ENCODE measurements at places on chromosomes 13 and 19. TPM values are rescaled to one million over a fixed set of nuclear protein-coding genes. Genes with fewer than 3 reads are reported as not detected.

The CYP2F1 gene
- not detected for total RNA-seq

DNA sequence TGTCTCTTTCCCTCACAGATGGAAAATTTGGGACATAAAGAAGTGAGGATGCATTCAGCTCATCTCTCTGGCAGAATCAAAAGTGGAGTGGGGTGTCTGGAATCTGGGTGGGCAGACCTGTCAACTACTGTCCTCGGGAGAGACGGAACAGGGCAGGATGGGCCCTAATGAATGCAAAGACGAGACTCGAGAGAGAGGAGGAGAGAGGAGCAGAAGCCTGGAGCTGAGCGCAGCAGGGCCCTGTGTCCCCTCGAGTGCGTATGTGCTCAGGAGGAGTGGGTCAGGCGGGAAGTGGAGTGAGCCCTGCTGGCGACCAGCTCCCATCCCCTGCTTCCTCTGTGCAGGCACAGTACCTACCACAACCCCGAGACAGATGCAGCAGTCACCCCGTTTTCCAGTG is 78.9 kb downstream of the TEX29 start:
- DNase-seq, result no peak

DNA sequence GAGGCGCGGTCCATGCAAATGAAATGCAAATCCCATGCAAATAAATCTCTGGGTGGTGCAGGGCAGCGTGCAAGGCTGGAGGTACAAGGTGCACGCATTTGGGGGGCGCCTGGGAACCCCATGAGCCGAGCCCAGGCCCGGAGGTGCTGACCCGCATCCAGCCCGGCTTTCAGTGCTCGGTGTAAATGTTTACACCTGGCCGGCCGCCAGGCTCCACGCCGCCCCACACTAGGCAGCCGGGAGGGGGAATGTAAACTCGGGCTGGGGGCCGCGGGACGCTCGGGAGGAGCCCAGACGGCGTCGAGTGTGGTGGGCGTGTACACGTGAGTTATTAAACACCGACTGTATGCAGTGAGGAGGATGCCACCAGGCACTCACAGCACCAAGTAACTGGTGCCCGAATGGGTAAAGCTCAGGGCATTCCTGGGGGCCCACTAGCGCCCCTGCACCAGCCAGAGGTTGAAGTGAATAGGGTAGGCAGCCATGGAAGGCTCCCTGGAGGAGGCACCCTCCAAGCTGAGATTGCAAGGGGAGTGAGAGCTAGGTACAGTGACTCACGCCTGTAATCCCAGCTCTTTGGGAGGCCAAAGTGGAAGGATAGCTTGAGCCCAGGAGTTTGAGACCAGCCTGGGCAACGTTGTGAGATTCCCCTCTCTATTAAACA is 17.2 kb downstream of the FUT6 start:
- no peak for DNase-seq

DNA sequence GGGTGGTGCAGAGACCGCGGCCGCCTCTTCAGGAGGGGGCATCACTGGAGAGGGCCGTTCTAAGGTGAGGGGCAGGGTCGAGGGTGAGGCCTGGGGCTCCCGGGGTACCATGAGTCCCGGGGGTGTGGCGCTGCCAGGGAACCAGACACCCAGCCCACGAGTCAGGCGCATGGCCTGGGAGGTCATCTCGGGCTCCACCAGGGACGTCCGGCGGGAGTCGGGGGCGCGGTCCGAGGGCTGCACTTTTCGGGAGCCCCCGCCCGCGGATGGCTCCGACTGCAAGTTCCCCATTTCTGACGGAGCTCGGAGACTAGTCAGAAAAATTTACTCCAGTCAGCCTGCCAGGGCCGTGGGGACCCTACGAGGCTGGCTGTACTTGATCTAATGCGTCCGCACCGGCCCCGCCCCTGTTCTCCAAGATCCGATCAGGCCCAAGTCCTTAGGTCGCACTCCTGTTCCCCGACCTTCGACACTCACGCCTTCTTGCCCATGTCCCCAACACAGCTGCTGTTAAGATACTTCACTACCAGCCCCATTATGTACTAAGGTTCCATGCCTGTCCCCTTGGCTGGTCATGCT is 774 bp downstream of the GGN start:
- DNase-seq, result no peak

DNA sequence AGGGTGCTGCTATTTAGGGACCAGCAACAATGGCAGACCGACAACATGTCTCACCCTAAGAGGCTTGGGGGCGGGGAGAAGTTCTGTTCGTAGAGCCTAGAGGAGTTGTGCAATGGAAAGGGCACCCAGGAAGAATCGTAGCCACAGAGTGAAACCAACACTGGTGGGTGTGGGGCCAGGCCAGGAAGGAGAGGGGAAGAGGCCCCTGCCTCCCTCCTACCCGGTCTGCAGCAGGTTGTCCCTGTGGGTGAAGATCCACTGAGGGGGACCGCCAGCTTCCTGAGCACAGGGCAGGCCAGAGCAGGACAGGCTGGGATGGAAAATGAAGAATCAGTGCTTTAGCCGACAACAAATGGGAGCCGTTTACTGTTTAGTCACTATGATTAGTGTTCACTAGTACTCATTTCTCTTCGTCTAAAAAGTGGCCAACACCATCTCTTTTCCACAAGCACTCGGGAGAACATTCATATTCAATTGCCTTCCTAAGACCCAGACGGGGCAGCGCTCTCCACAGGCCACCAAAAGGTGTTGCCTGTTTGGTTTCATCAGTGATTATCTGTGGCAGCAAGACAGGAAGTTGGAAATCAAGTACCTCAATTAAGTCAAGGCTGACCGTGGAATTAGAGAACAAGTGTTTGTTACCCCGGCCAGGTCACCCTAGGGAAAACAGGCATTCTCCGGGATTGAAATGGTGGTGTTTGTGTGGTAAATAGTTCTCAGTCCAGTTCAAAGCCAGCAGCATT is 1.1 kb upstream of the ATP11A start:
- no peak for DNase-seq

GRCh38 chr19:48391100-48392005 is at the start of gene KDELR1:
Gene KDELR1 (minus strand): TSS chr19:48391551. CDS start chr19:48391358, 193 bp downstream.
- DNase-seq, result no peak

- DNase-seq, result no peak
Measured at GRCh38 chr19:29378543-29379080, 147.2 kb upstream of the VSTM2B start.

The NCR1 gene
- 0.32 TPM for total RNA-seq

GRCh38 chr19:459724-460511 is 915 bp downstream of the SHC2 start:
- no peak for DNase-seq

GRCh38 chr13:24654741-24655140 is 25.5 kb upstream of the ATP12A start:
- no peak for DNase-seq

DNA sequence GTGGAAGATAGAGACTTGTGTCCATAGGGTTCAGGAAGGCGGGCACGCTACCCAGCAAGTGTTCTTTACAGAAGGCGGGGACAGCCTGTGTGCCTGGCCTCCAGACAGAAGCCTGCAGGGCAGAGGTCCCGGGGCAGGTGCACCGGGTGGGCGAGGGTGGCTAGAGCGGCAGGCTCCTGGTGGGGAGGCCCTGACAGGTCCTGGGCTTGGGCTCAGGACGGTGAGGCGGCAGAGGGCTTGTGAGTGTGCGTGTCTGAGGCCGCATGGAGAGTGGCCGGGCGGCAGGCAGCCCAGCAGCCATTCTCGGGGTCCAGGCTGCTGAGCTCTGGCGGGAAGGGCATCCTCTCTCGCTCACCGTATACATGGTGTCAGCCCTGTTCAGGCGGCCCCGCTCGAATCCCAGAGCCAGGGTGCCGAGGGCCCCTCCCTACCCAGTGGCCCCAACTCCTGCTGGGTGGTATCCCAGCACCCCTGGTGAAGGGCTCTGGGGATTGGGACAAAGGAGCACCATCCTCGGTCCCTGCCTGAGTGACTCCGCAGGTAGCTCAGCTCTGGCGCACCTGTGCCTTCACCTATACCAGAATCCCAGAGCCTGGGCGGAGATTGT is 3.0 kb upstream of the AMH start:
- no peak for DNase-seq

GRCh38 chr13:50241479-50241878 is 226.2 kb downstream of the KCNRG start:
- DNase-seq, result no peak

GRCh38 chr19:49513746-49514118 is 1.3 kb downstream of the FCGRT start:
- DNase-seq, result no peak

- no peak for DNase-seq
Measured at GRCh38 chr19:39139971-39140453, 14.4 kb downstream of the PAK4 start.

The C13orf42 gene
- total RNA-seq, result not detected

The HTR2A gene
- 4.8 TPM for total RNA-seq

The CYP4F11 gene
- 1.0 TPM for total RNA-seq

The SMIM24 gene
- total RNA-seq, result not detected

The CA11 gene
- 1.8 TPM for total RNA-seq

- no peak for DNase-seq
Measured at GRCh38 chr19:22595918-22596341, 38.2 kb upstream of the ZNF492 start.

The NLRP4 gene
- total RNA-seq, result not detected

GRCh38 chr13:30442926-30443325 is 20.6 kb downstream of the UBE2L5 start:
- DNase-seq, result no peak

DNA sequence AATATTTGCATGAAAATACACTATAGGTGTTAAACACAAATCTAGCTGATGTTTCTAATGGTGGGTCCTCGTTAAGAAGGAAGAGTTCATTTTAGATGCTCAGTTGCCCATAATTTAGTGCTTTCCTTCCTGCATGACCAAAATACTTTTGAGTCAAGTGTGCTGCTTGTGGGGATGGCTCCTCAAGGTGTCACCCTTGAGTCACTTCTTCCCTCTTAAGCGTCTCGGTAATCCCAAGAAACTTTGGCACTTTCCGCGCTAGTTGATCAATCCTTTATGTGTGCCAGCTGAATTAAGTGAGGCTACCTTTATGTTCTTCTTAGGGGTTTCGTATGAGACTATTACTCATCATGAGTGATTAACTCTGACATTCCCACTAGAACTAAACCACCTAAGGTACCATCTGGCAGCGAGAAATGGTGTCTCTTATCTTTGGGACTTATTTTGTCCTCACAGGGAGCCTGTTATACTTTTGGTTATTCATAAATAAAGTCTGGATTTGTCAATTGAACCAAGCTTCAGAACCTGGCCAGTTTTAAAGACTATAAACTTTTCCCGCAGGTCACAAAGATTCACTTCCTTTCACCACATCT is 106.8 kb downstream of the NHLRC3 start:
- DNase-seq, result peak; percentile 25

GRCh38 chr13:98482476-98483444 is 94.1 kb downstream of the STK24 start:
- no peak for DNase-seq

DNA sequence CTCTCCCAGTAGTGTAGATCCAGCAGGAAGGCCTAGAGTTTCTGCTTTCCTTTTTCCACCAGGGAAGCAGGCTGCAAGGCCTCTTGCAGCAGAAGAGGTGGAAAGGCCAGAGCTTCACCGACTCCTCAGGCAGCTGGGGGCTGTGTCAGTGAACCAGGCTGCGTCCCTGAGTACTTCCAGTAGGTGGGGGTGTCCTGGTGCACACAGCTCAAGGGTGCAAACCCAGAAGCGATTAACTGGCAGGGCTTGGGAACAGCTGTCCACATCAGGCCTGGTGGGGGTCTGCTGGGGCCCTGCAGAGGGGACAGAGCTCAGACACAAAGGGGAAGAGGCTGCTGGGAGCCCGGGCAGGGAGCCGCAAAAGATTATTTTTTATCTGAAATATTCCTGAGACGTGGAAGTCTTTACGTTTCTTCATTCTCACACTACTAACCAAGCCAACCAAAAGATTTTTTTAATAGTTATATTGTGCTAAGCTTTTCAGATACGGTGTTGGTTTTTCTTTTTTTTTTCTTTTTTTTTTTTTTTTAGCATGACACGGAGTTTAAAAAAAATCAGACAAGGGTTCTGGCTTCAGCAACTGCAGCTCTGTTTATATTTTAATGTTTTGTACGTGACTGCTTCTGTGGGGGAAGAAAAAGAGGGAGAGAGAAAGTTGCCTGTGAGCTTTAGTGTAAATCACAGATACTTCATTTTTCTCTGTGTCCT is 11.0 kb downstream of the TSHZ3 start:
- no peak for DNase-seq

GRCh38 chr19:15014579-15014978 is 34.7 kb upstream of the CASP14 start:
- no peak for DNase-seq

- no peak for DNase-seq
Measured at GRCh38 chr13:77832339-77833100, 86.1 kb downstream of the EDNRB start.

The CGB3 gene
- not detected for total RNA-seq

- no peak for DNase-seq
Measured at GRCh38 chr13:108407495-108407894, 138.0 kb downstream of the TNFSF13B start.

The CEACAM21 gene
- 2.1 TPM for total RNA-seq

GRCh38 chr13:37613638-37614037 is 15.1 kb upstream of the POSTN start:
- no peak for DNase-seq

The CAMSAP3 gene
- 0.90 TPM for total RNA-seq

The KIRREL2 gene
- not detected for total RNA-seq

The NKPD1 gene
- total RNA-seq, result 0.58 TPM

GRCh38 chr13:47499358-47500150 is 501.5 kb downstream of the SUCLA2 start:
- DNase-seq, result no peak

GRCh38 chr13:50587645-50588373 is 255.7 kb downstream of the DLEU7 start:
- no peak for DNase-seq

- DNase-seq, result no peak
Measured at GRCh38 chr13:113763961-113764792, 5.2 kb downstream of the TMEM255B start.

The PSG5 gene
- not detected for total RNA-seq

The LGALS14 gene
- total RNA-seq, result not detected

The KIR2DL4 gene
- total RNA-seq, result not detected

The ZNF99 gene
- total RNA-seq, result 0.74 TPM

DNA sequence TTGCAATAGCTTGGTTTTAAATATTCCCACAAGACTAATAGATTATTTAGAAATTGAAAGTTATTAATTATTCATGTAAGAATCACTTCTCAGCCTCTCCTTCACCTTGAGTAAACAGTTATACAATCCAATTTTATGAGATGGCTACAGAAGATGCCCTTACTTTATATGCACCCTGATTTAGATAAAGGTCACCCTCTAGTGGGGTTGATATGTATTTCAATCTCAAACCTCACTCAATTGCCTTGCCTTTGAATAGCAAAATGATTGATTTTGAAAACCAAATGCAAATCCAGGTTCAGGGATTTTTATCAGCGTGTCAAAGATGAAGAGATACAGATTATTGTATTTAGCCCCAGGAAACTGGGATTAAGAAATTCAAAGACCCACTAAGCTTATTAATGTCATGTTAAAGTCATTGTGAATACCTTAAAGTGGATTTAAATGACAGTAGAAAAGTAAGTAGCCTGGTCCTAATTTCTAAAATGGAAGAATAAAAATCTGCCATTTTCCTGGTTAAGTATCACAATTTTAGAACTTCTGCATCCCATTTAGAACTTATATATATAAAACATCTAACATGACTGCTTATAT is 305.1 kb downstream of the ITGBL1 start:
- no peak for DNase-seq

GRCh38 chr19:15194938-15195337 is 5.9 kb downstream of the NOTCH3 start:
- no peak for DNase-seq
